Effector memory CD8-positive, alpha-beta T cell (primary cell): ENCODE measurements at places on chromosomes 5 and 9.

DNA sequence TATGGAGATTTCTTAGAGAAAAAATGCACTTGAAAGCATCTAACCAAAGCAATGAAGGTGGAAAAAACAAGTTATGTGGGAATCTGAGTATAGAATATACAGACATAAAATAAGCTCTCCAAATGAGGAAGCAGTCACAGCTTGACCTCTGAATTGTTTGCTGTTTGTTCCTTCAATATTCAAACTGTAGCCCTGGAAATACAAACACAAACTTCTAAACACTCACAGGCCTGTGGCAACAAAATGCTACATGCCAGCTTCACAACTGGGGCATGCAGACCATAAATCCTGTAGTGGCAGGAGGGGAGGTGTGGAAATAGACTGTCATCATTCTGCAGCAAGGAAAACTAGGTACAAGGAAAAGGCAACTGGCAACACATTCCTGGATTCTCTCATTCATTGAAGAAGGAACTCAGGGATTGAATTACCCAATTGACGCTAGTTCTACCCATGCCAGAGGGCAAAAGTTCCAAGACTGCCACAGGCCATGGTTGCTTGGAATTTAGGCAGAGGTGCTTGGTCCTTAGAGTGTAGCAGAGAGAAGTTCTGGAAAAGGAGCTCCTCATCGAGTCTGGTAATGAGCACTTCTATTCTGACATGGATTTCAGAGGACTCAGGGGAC, 349.6 kb downstream of the PDE4D start:
- H3K4me3 ChIP-seq: no peak overlapping the region
- H3K36me3 ChIP-seq: no peaks in the 10 kb centered on the region
- no peaks in the 10 kb centered on the region for H3K4me1 ChIP-seq
- no peak for DNase-seq
- no peaks in the 10 kb centered on the region for H3K27me3 ChIP-seq

- no peaks in the 10 kb centered on the region for H3K27me3 ChIP-seq
- peaks cover 81% of the 10 kb centered on the region for H3K36me3 ChIP-seq
- no peak for DNase-seq
- peaks cover 24% of the 10 kb centered on the region for H3K4me1 ChIP-seq
Observed at GRCh38 chr9:127941062-127941960, 3.7 kb upstream of the DPM2 start.

GRCh38 chr9:79974806-79975422, 403.1 kb downstream of the TLE4 start:
- H3K27me3 ChIP-seq: peaks cover 67% of the 10 kb centered on the region
- H3K36me3 ChIP-seq: no peaks in the 10 kb centered on the region
- no peak overlapping the region for H3K4me3 ChIP-seq
- H3K27ac ChIP-seq: no peak overlapping the region
- H3K4me1 ChIP-seq: no peaks in the 10 kb centered on the region
- no peak for DNase-seq

DNA sequence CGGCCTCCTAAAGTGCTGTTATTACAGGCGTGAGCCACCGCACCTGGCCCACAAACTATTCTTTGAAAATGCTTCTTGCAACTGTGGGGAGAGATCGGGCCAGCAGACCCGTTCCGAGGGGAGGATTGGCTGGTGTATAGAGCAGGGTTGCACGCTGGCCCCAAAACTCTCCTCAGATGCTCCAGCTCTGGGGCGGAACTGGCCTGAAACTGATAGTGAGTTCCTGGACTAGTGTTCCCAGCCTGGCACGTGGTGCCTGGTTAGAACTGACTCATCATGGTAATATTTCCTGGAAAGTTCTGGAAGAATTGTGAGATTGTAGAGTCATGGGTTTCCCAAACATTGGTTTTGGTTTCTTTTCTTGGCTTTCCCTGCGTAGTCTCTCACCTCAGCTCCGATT, 120.5 kb downstream of the FBXL7 start:
- no peak overlapping the region for H3K4me3 ChIP-seq
- H3K4me1 ChIP-seq: no peaks in the 10 kb centered on the region
- H3K36me3 ChIP-seq: no peaks in the 10 kb centered on the region
- no peaks in the 10 kb centered on the region for H3K27me3 ChIP-seq
- no peak overlapping the region for H3K27ac ChIP-seq
- DNase-seq: no peak

- no peak overlapping the region for H3K4me3 ChIP-seq
- H3K4me1 ChIP-seq: no peaks in the 10 kb centered on the region
- H3K27ac ChIP-seq: no peak overlapping the region
- DNase-seq: no peak
- H3K27me3 ChIP-seq: peaks cover 14% of the 10 kb centered on the region
Observed at GRCh38 chr5:107157809-107158208, 512.9 kb downstream of the EFNA5 start.

- H3K4me3 ChIP-seq: no peak overlapping the region
- peaks cover 2% of the 10 kb centered on the region for H3K36me3 ChIP-seq
- no peaks in the 10 kb centered on the region for H3K27me3 ChIP-seq
- H3K4me1 ChIP-seq: no peaks in the 10 kb centered on the region
- DNase-seq: no peak
Observed at GRCh38 chr5:124043456-124043855, 531.5 kb downstream of the CSNK1G3 start.
